ENCODE measurements at places on chromosomes 6 and 20.

DNA sequence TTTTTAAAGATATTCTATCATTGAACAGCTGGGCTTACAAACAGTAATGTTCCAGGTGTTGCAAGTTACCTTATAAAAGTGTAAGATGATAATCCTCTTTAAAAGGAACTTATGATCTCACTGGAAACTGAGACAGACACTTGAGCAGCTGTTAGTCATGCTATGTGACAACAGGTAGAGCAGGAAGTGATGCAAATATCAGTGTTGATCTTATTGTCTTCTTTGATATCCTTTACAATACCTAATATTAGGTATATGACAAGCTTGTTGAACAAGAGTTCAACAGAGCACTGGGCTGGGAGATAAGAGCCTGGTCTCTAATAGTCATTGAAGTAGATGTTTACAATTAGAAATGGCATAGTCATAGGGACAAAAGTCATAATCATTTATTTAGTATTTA lies 150.0 kb downstream of the UBE3D start:
- DNase-seq, result no peak

GRCh38 chr20:62356589-62357186 lies 10.4 kb downstream of the LAMA5 start:
- DNase-seq, result no peak

GRCh38 chr6:31580807-31581433 lies 1.3 kb downstream of the LTB start:
- peak; percentile 52 for DNase-seq

- no peak for DNase-seq
Measured at GRCh38 chr6:125945378-125946141, 11.0 kb upstream of the HINT3 start.

- no peak for DNase-seq
Measured at GRCh38 chr6:148789948-148790347, 43.1 kb downstream of the UST start.

- no peak for DNase-seq
Measured at GRCh38 chr6:46217671-46218131, 46.9 kb upstream of the ENPP5 start.

GRCh38 chr6:31652925-31653724 lies 664 bp upstream of the BAG6 start:
- peak; percentile 91 for DNase-seq

GRCh38 chr6:22970004-22970403 lies 400.6 kb downstream of the HDGFL1 start:
- no peak for DNase-seq
